ENCODE measurements at places on chromosomes 13 and 19.

DNA sequence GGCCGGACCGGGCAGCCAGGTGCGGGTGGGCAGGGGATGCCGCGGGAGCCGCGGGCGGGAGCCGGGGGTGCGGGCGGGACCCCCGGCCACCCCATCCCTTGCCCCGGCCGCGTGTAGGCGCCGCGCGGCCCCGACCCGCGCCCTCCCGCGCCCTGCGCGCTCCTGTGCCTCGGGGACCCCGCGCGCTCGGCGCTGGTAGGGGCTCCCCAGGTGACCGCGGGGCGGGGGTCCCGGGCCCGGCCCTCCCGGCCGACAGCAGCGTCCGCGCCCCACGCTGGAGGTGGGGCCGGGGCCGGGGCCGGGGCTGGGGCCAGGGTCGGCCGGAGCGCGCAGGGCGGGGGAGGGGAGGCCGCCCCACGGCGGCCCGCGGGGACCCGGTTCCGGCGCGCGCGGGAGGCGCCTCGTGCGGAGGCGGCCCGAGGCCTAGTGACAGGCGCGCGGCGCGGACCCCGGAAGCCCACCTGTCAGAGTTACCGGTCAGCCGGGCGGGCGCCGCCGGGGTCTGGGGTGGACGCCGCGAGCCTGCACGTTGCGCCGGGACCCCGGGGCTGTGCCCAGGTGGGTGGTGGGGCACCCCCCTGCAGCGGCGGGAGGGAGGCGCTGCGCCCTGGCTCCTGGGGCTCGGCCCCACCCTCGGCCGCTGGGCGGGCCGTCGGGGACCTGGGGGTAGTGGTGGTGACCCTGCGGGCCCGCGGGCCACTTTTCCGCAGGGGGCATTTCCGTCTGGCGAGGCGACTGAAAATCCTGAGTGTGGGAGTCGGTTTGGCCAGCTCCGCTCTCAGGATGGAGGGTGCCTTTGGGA, 518 bp downstream of the TFDP1 start:
- no peak for DNase-seq

DNA sequence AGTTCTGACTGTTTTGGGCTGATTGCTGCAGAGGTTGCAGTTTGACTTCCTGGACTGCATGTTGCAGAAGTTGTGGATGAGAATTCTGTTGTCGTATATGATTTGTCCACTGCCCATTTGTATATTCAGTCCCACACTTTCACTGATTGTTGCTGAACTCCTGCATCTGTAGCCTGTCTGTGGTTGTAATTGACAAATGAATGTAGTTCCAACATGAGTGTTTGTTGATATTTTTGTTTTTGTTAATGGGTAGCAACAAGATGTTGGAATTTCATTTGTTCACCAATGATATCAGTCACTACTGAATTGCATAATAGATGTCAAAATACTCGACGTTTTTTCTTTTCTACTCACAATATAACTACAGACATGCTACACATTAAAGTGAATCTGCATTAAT, 533.9 kb downstream of the DCT start:
- DNase-seq = no peak

DNA sequence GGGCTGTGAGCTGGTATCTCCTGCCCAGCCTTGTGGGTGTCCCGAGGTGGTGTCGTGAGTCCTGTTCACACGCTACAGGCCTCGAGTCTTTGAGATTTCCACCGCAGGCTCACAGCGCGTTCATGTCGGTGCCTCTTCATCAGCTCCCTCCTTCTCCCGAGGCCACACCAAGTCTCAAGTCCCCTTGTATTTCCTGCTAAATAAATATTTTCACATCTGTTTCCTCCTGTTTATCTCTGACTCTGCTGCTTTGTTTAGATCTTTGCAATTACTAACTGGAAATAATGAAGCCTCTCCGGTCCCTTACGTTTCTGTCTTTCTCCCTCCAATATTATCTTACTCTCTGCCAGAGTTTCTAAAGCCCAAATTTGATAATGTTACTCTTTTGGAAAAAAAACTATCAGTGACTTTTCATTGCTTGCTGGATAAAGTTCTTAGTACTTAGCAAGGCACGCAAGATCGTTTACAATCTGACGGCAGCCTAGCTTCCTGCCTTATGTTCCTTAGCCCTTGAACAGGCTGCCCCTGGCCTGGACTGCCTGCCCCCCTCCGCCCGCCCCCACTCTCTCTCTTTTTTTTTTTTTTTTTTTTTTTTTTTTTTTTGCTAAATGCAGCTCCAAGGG, 130.5 kb upstream of the RNF113B start:
- DNase-seq = no peak

DNA sequence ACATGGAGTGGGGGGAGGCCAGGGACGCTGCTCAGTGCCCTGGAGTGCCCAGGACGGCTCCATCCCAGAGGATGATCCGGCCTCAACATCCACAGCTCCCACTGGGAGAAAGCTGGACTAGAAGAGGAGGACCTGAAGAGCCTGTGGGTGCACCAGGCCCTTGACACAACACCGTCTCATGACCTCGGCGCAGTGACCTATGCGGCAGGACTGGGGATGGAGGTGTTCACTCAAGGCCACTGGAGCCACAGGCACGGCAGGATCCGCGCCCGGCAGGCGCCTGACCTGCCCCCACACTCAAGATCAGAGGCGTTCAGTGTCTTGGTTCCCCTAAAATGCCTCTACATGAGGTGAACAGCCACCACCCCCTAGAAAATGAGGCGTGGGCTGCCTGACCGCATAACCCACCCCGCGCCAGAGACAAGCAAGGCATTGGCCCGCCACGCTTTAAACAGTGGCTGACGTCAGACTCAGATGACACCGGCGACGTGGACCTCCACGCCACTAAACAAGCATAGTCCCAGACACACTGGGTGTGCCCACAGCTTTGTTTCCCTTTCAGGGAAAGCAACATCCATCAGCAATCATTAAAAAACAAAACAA, 8.0 kb downstream of the SGTA start:
- DNase-seq = no peak

GRCh38 chr19:7706188-7706954, 4.4 kb upstream of the FCER2 start:
- no peak for DNase-seq

DNA sequence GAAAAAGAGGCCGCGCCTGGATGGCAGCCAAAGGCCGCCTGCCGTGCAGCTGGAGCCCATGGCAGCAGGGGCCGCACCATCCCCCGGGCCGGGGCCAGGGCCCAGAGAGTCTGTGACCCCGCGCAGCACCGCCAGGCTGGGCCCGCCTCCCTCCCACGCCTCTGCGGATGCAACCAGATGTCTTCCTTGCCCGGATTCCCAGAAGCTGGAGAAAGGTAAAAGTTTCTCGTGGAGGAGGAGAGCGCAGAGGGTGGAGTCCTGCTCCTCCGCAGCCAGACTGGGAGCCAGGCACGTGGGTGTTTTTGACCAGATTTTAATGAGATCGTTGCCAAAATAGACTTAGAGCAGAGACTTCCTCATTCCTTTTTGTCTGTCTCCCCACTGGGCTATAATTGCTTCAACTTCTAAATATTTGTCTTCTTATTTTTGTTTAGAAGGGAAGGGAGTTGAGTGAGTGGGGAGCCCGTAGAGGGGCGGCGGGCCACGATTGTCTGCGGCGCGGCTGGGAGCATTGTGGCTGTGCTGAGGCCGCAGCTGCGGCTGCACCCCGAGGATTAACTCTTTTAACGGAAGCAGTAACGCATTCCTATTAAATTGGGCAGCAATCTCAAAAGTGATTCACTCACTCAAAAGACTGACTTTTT, 22.8 kb upstream of the NDUFS7 start:
- peak; percentile 79 for DNase-seq

- no peak for DNase-seq
These were observed 34.4 kb upstream of the SACS start for GRCh38 chr13:23467932-23468278.

- no peak for DNase-seq
These were observed 555 bp downstream of the NR2C2AP start for GRCh38 chr19:19202707-19203011.

DNA sequence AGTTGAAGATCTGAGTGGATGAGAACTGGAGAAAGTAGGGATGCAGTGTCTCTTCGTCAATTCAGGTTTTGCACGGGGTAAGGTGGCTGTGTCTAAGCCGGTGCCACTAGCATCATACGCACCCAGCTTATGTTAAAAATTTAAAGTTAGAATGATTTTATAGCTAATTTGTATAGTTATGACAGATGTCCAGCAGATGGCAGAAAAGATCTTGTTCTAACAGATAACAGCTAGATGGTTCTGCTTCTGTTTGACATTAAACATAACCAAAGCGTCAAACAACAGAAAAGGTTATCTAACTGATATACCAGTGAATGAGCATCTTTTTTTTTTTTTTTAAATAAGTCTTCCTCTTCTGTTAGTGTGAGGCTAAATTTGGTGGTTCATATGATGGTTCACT, 18.8 kb upstream of the EDDM13 start:
- DNase-seq = no peak

Data from posterior cingulate gyrus (tissue), 11 donors.